ENCODE measurements at places on chromosomes 7 and 10.

- DNase-seq, result no peak
Observed at GRCh38 chr7:140967438-140967837, 42.7 kb upstream of the BRAF start.

GRCh38 chr10:44724415-44725174 is 186.5 kb upstream of the TMEM72 start:
- no peak for DNase-seq

GRCh38 chr7:133587903-133588302 is 335.0 kb downstream of the EXOC4 start:
- DNase-seq, result no peak

DNA sequence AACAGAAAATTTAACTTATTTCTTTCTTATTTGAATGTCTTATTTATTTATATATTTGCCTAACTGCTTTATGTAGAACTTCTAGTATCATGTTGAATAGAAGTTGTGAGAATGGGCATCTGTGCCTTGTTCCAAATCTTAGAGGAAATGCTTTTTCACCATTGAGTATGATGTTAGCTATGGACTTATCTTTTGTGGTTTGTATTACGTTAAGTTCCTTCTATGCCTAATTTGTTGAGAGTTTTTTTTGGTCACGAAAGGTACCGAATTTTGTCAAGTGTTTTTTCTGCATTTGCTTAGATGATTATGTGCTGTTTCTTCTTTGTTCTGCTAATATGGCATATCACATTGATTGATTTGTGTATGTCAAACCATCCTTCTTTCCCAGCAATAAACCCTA is 161.0 kb upstream of the TRIM24 start:
- DNase-seq, result no peak

DNA sequence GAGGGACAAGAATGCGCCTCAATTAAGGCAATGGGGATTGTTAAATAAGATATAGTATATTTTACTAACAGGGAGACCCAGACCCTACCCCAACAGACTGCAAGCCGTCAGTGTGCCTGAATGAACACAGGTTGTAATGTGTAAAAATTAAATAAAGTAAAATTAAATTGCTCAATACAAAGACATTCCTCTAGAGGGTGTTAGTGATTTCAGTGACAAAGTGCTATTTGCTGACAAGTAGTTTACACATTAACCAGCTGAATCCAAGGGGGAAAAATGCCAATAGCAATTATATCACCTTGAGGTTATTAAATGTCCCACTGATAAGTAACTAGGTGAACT is 110.5 kb downstream of the EBF3 start:
- DNase-seq, result no peak

DNA sequence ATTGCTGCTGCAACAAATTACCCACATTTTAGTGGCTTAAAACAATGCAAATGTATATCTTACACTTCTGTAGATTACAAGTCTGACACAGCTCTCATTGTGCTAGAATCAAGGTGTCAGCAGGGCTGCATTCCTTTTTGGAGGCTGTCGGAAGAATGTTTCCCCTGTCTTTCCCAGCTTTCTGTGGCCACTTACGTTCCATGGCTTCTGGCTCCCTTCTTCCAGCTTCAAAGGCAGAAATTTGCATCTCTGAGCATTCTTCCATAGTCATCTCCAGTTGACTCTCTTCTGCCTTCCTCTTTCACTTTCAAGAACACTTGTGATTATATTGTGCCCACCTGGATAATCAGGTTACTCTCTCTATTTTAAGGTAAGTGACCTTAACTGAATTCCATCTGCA is 125.3 kb downstream of the GPR158 start:
- DNase-seq, result no peak

All from activated naive CD4-positive, alpha-beta T cell (primary cell).